ENCODE measurements at places on chromosomes 5 and 9.

DNA sequence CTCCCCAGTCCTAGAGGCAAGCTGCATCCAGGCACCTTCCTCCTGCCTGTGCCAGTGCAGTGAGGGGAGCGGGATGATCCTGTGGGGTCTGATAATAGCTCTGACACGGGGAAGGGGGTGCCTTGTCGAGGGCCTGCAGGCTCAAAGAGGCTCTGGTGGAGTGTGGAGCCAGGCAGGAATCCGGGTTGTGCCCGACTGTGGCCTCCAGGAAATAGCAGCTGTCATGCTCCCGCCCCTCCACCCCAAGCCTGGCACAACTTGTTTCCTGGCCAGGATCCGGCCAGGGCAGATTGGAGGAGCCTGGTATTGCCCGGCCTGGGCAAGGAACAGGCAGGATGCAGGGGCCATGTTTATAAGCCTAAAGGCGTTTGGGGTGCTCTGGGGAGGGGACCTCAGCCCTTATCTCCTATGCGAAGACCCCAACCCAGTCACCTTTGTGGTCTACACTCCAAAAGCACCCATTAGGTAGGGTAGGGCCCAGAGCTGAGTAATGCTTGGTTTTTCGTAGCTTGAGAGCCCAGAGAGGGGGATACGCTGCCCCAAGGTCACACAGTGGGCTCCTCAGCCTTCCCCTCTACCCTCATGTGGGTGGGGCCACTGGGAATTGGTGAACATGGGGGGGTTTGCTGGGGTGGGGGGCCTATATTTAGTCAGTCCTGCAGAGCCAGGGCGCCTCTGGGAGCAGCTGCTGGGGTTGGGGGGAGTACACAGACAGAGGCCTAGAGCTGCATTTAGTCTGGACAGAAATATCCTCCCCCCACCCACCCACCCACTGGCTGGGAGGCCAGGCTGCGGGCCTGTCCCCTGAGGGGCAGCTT, 12.2 kb downstream of the CXXC5 start:
- DNase-seq, result no peak

DNA sequence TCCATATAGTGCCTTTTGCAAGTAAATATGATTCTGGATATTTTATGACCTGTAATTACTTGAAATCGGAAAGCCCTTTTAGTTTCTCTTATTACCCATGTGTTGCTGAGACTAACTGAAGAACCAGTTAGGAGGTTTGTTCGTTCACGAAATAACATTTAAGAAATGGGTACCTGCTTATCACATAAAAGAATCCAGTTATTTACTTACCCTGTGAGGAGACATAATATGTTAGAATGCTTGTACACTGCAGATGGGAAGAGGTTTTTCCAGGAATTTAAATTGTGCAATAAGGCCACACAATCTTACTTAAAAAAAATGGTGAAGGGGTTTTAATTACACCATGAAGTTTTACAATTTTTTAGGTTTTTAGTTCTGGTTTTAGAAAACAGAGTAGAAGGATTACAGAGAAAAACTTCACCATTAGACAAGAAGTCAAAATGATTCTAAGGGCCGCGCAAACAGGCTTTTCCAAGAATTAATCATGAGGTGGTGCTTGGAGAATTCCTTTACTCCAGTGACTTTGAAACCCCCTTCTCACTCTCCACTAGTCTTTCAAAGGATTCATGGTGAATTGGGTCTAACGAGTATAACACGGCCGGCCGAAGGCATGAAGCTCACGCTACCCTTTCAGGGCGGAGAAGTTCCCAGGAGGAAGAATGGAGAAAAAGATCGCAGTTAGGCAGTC, 1.1 kb upstream of the PTGER4 start:
- no peak for DNase-seq

DNA sequence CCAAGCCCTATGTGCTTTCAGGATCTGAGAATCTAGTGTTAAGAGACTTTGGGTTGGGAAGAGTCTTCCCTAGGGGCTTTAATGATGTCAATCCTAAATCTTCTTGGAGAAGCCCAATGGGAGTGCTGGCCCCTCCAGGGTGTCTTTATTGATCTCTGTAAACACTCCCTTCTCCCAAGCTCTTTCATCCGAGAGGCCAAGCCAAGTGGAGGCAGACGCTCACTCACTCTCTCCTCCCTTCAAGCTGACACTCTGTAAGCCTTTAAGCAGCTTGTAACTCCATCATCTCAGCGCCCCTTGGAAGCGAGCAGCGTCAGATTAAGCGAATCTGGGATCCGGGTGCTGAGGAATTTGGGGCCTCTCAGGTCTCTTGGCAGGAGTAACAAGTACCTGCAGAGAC, 37.7 kb downstream of the SPARC start:
- DNase-seq, result no peak

GRCh38 chr5:151660616-151661495, 25.9 kb downstream of the SPARC start:
- no peak for DNase-seq

GRCh38 chr5:9151684-9152427, 394.0 kb downstream of the SEMA5A start:
- DNase-seq, result no peak

- DNase-seq, result no peak
Observed at GRCh38 chr5:90368454-90369246, 40.9 kb downstream of the CETN3 start.

DNA sequence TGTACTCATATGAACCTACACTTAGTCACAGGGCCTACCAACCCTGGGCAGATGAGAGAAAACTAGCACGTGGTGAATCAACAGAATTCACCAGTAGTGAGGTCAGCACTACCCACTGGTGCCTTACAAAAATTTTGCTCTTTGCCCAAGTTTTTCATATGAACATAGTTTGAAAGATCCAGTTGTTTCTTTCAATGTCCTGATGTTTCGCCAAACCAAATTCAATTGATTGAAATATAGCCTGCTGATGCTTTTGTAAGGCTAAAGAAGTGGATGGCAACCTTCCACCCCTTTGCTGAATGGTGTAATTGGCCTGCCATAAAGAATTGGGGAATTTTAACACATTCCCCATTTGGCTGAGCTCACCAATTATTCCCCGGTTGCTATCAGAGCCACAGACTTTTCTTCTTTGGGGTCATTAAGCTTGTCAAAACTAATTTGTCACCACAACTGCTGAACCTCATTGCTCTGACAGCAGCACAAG, 339.2 kb downstream of the GLIS3 start:
- no peak for DNase-seq

- no peak for DNase-seq
Observed at GRCh38 chr9:125995006-125995405, 247.8 kb downstream of the PBX3 start.

DNA sequence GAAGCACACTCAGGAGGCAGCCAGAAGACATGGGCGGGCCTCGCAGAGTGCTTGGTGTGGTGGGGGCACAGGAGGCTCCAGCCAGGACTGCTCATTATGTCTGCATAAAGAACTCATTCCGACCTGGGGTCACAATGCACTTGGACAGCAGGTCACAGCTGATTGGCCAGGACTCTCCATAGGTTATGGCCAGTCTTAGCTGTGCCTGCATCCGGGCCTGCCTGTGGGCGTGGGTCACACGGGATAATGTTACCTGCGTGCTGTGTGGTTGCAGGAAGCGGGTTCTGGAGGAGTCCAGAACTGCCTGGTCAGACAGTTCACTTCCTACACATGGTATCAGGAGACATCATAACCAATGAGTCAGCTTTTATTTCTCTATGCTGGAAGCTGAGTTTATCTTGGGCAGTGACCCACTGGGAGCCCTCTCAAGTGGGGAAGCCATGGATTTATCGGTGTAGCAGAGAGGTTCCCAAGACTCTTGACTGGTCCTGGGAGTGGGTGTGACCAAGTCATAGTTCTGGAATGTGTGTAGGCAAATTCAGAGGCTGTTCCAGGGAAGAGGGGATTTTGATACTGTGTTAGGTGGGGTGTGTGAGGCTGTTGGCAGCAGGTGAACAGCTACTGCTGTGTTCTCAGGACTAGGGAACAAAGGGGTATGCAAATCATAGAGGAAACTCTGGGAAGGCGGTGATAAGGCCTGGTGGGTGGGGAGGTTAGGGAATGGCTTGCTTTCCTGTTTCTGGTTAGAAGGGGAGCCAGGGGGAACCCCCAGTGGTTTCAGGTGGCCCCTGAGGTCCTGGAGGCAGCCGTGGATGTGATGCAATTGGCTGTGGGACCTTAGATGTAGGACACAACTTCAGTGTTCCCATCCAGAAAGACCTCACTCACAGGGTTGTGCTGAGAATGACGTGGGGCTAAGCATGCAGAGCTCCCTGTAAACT, 51.3 kb downstream of the ARHGEF37 start:
- peak; percentile 57 for DNase-seq

DNA sequence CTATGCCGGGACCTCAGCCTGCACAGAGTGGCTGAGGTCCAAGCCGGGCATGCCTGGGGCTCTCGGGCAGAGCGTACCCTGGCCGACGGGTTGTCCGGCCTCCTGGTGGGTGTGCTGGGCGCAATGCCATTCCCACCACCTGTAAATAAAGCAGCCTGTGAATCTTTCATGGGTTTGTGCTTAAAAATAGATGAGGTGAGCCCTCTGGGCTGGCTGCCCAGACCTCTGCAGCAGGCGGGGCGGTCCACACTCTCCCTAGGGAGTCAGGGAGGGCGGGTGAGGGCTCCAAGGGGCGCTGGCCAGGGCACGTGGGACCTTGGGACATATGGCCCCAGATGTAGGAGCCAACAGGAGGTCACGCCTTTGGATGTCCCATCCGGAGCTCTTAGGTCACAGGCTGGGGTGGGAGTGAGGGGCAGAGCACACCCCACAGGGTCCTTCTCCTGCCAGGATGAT, 3.6 kb upstream of the AGPAT2 start:
- no peak for DNase-seq

GRCh38 chr5:142782976-142783530, 12.9 kb downstream of the ARHGAP26 start:
- no peak for DNase-seq

GRCh38 chr5:77937015-77937908, 161.1 kb upstream of the TBCA start:
- no peak for DNase-seq

GRCh38 chr9:34096751-34097150, 29.7 kb downstream of the DCAF12 start:
- DNase-seq, result no peak

DNA sequence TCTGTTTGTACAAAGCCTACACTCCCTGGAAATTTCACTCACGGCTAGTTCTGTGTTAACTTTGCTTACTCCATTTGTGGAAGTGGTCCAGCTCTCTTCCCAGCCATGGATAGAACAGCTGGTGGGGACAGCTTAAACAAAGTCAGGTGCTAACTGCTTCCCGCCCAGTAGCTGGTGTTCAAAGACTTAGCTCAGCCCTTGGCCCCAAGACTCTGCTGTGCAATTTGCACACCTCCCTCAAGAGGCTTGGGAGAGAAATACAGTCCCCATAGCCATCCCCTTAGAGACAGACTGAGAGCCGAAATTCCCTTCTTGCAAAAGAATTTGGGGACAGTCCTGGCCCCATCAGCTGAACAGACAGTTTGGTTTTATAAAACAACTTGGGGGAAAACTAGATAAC, 73.8 kb upstream of the RAI14 start:
- no peak for DNase-seq

DNA sequence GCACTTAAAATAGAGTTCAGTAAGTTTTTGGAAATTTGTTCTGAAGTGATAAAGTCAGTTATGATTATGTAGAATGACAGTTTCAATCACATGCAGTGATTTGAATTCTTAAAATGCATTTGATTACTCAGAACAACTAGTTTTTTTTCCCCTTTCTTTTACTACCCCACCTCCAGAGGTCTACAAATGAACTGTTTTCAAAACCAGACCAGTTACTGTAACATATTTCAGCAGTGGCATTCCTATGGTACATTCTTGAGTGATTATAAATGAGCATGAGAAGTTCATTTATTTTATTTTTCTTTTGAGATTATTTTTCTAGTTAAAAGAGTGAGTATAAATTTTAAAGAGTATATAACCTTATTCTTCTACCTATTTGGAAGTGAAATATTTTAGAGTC, 71.6 kb downstream of the NNT start:
- no peak for DNase-seq

DNA sequence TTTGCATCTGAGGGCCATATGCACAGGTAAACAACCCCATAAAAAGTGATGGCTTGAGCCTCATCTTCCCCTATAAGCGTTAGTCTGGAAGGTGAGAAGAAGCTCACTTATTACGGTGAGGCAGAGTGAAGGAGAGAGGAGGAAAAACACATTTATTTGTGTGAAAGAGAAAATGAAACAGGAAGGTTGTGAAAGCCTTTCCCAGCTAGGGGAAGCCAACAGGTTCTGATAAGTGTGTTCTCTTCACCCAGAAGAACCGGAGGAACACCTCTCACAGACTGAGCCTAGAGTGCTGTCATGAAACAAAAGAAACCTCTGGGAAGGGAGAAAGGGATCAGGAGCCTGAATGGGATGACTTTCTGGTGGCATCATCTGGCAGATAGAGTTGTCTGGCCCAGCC, 192.5 kb downstream of the PTTG1 start:
- no peak for DNase-seq

DNA sequence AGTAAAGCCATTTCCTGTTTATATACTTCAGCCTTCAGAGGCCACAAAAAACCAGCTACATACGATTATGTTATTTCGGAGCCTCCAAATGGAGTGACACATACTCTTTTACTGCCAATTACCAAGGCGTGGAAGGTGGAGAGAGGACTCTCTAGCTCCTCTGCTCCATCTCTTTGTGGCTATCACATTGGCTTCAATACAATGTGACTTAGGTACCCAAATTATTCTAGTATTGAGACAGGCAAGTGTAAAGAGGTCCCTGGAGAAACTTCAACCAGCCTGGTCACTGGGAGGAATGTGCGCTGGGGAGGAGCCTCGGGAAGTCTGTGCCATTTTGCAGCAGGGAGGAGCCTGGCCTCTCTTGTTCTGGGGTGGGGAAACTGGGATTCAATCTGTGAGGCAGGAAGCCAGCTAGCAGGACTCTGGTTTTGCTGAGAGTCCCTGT, 85.8 kb upstream of the TAS2R1 start:
- no peak for DNase-seq

- no peak for DNase-seq
Observed at GRCh38 chr5:176441921-176442323, 6.3 kb upstream of the FAF2 start.

GRCh38 chr9:132502480-132502879, 79.9 kb upstream of the BARHL1 start:
- DNase-seq, result no peak

DNA sequence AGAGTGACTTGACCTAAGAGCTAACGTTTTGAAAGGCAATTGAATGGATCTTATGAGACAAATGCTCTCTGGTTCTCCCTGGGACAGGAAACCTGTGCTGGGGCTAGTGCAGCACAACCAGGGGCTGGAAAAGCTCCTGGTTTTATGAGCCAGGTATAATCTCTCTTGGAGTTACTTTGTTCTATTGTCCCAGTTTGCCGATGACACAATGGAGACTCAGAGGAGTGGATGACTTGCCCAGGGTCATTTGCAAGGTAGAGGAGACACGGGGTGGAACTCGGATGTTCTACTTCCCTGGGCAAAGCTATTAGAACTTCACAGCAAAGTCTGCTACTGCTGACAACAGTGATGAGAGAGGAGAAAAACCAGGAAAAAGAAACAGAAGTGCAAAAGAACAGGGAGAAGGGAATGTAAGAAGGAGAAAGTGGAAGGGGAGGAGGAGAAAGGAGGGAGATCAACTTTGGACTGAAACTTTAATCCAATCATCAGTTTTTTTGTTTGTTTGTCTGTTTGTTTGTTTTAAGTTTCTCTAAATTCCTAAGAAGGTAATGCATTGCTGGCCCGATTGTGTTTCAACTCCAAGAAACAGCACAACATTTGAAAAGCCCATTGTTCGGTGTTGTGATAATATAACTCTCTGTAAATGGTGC, 7.4 kb upstream of the GSN start:
- no peak for DNase-seq

- DNase-seq, result no peak
Observed at GRCh38 chr9:116471093-116471906, 215.8 kb upstream of the TRIM32 start.

Data from NCI-H146 (cell line).